MM.1S (cell line): ENCODE measurements at places on chromosomes 6 and 20.

DNA sequence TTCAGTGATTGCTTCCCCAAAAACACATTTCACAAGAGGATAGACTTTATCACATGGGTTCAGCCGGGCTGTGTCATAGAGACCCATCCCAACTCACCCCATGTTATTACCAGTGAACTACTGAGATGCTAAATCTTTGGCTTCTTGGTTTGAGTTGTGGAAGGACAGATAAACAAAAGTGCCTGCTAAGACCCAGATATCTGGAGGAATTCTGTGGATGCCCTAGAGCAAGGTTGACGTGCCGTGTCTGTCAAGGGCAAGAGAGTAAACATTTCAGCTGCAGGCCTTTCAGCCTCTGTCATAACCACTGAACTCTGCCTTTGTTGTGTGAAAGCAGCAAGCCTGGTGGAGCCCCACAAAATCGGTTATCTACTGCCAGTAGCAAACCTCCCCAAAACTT lies 11.2 kb upstream of the THBD start:
- DNase-seq, result no peak

- no peak for DNase-seq
Measured at GRCh38 chr20:44204156-44204831, 6.3 kb downstream of the OSER1 start.

DNA sequence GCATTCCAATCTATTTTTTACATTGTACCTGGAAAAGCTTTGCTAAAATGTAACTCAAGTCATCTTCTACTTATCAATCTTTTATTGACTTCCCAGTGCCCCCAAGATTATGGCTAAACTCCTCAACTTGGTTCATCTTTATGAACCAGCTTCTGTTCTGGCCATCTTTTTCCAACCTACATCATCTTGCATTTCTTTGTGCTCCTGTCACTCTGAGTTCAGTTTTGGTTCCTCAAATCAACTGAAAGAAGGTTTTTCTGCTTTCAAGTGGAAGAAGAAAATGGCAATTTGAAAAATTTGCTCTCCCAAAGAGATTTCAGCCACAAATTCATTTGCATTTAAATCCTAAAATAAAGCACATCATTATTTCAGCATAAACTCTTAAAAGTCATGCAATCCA lies 41.8 kb downstream of the GPX5 start:
- DNase-seq, result no peak

GRCh38 chr6:146962329-146962728 lies 241.9 kb upstream of the STXBP5 start:
- DNase-seq, result no peak

GRCh38 chr6:16918586-16918985 lies 157.3 kb upstream of the ATXN1 start:
- no peak for DNase-seq

DNA sequence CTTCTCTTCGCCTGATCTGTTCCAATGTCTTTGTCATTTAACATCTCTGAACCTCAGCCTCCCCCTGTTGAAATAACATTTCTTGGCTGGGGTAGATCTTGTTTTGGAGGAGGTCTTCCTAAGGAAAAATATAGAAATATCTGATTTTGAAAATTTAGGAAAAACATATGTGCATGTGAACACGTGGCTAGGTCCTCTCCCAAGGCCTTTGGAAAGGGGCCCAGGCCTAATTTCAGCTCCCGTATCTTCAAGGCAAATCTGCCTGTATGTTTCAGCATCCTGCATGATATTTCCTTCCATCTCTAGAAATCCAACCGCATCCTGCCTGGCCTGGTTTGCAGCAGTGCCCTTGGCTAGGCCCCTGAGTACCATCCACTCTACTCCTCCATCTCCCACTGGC lies 261.2 kb downstream of the PHACTR1 start:
- no peak for DNase-seq

- DNase-seq, result no peak
Measured at GRCh38 chr6:98118397-98119045, 715.9 kb upstream of the POU3F2 start.

GRCh38 chr6:33088931-33089620 lies 13.3 kb downstream of the HLA-DPB1 start:
- no peak for DNase-seq

- DNase-seq, result no peak
Measured at GRCh38 chr6:42179945-42180313, 6.8 kb downstream of the GUCA1A start.

GRCh38 chr6:125808060-125808459 lies 17.3 kb downstream of the NCOA7 start:
- no peak for DNase-seq

DNA sequence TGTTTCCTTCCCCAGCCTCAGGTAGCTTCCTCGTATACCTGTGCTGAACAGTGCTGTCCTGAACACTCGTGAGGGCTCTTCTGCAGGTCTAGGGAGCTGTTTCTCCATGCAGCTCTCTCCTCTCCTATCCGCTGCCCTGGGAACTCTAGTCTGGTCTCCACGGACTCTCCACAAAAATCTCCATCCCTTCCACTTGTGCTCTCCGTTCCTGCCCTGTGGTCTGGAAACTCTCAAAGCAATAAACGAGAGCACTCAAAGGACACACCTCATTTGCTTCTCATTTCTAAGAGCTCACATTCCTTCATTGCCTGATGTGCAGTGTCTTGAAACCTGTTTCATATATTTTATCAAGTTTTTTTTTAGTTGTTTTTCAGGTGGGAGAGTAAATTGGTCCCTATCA lies 235.9 kb upstream of the RGS17 start:
- no peak for DNase-seq

- DNase-seq, result no peak
Measured at GRCh38 chr6:147467886-147468285, 40.6 kb upstream of the SAMD5 start.

- peak; percentile 34 for DNase-seq
Measured at GRCh38 chr20:36214684-36215256, 21.5 kb upstream of the AAR2 start.

GRCh38 chr6:155782320-155782731 lies 326.7 kb upstream of the NOX3 start:
- no peak for DNase-seq

DNA sequence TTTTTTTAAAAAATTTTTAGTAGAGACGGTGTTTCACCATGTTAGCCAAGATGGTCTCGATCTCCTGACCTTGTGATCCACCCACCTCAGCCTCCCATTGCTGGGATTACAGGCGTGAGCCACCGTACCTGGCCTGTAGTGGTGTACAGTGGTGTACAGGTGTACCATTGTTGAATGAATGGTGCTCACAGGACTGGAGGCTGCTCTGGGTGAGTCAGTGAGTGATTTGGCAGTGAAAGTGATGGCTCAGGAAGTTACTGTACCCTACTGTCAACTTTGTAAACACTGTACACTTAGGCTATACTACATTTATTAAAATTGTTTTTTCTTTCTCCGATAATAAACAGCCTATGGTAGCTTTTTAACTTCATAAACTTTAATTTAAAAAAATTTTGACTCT lies 122.8 kb upstream of the EEF1E1 start:
- no peak for DNase-seq

GRCh38 chr6:167450626-167451025 lies 125.7 kb downstream of the TTLL2 start:
- no peak for DNase-seq

DNA sequence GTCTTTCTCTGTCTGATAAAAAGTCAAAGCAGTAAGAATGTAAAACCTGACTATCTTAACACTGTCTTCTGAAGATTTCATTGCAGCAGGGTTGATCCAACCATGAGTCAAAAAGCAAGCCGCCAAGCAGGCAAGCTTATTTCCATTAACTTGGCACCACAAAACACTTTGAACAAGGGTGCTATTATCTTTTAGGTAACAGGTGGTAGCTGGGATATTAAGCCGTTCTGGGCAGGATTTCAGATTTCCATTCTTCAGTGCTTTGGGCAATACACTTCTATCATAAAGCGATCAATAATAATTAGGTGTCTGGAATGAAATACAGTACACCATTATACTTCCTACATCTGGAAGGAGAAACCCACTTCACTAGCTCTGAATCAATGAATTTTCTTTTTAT lies 181.9 kb downstream of the TBC1D7 start:
- no peak for DNase-seq

DNA sequence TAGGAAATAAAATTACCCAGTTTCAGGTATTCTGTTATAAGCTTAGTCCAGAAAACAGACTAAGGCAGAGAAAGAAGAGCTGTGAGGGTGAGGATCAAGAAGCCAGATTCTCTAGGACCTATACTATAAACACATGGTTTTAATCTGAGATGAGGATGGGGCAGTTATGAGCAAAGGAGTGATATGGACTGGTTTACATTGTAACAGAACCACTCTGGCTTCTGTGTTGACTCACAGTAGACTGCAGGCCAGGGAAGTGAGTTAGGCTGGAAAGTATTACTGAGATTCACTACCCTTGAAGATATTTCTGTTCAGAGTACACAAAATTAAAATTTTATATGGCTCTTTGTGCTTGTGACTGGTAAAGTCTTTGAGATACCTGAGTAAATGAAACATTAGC lies 3.2 kb upstream of the RWDD1 start:
- DNase-seq, result no peak

- no peak for DNase-seq
Measured at GRCh38 chr6:53707108-53707897, 41.7 kb upstream of the KLHL31 start.

- no peak for DNase-seq
Measured at GRCh38 chr20:52425701-52426100, 234.1 kb upstream of the ZFP64 start.

DNA sequence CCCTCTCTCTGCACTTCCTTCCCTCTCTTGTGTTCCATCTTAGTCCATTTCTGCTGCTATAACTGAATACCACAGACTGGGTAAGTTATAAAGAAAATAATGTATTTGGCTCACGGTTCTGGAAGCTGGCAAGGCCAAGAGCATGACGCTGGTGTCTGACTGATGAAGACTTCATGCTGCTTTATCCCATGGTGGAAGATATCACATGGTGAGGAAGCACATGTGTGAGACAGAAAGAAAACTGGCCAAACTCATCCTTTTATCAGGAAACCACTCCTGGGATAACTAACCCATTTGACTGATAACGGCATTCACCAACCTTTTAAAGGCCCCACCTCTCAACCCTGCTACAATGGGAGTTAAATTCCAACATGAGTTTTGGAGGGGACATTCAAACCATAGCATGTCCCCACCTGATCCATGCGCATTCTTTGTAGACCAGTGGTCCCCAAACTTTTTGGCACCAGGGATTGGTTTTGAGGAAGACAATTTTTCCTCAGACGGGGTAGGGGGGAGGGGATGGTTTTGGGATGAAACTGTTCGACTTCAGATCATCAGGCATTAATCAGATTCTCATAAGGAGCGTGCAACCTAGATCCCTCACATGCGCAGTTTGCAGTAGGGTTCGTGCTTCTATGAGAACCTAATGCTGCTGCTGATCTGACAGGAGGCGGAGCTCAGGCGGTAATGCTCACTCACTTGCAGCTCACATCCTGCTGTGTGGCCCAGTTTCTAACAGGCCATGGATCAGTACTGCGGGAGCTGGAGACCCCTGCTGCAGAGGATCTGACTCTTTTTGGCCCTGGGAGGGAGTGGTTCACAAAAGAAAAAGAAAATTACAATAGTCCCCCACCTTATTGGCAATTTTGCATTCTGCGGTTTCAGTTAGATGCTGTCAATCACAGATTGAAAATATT lies 71.7 kb upstream of the RNF24 start:
- no peak for DNase-seq

- no peak for DNase-seq
Measured at GRCh38 chr6:91490671-91491301, 903.9 kb upstream of the MAP3K7 start.

GRCh38 chr6:42452171-42453030 lies 675 bp upstream of the TRERF1 start:
- DNase-seq, result peak; percentile 71

DNA sequence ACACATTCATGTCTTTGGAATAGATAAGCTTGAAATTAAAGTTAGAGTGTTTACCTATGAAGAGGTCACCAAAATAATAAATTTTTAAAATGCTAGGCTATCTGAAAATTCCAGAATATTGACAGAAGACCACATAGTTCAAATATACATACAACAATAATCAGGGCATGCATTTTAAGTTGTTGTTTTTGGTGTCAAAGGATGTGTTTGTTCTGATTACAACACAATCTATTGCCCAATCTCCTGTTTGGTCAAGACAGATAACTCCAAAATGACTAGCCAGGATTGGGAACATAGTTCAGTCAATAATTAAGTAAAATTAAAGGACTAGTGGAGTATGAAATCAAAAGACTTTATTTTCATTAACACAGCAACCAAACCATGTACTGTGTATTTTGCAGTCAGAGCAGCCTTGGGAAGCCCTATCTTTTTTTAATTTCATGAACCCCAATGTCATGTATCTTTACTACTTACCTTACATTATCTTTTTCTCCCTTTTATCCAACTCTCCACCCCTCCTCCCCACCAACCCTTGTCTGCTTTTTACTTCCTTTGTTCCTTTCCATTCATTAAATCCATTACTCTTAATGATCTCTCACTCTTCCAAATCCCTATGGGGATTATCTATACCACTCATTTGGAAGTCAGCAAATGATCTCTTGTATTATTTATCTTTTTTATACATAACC lies 111.2 kb downstream of the CDK19 start:
- no peak for DNase-seq

- DNase-seq, result peak; percentile 14
Measured at GRCh38 chr6:7261032-7261841, 51.8 kb downstream of the SSR1 start.

GRCh38 chr6:35024551-35025054 lies 116.5 kb downstream of the TCP11 start:
- no peak for DNase-seq

DNA sequence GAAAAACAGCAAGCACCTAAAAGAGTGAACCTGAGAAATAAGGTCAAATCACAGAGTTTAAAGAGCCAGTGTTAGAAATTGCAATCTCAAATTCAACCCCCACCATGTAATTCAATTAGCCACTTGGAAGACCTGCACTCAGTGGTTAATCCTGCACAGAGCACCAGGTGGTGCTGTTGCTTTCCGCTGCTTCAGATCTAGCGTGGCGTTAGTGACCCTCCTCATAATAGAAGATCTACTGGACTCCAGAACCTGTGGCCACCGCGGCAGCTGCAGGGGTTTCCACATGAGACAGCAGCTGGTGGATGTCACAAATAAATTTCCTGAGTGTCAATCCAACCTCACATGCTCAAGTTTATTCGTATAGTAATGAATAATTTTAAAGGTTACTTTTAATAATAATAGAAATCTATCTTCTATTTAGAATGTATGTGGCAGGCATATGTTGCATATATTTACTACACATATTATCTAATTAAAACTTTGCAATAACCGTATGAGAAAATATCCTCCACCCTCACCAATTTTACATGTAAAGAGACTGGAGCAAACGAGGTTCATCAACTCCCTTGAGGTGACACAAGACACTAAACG lies 84.4 kb downstream of the SYNE1 start:
- peak; percentile 48 for DNase-seq
